ENCODE measurements at places on chromosomes 3 and 15.

DNA sequence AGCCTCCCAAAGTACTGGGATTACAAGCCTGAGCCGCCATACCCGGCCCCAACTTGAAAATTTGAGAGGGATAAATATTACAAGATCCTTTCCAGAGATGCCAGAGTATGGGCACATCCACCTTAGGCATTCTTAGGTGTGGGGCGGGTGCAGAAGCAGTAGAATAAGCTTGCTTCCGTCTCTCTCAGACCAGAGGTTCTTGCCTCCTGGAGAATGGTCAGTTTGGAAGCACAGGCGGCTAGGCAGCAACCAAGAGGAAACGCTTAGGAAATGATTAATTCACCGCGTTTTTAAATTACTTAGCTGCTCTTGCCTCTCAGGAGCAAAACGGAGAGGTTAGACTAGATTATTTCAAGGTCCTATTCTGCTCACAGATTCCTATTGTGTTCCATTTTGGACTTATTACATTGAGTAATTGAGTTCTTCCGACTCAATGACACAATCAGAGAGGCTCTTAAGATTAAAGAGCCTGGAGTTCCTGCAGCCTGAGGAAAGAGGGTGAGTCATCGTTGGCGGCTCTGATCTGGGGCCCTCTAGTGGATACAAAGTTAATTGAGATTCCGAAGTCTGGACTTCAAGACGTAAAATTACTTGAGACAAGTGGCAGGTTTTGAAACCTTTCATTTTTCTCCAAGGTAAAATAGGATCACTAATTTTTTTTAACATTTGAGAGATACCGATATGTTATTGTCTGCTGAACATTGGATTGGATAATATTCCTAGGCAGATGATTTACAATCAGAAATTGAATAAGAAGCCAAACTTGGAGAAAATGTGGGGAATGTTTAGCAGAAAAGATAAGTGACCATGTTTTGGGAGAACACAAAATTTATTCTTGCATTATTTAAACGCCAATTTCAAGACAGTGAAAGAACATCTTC is 5.8 kb upstream of the TOPAZ1 start:
- peak; percentile 65 for DNase-seq

DNA sequence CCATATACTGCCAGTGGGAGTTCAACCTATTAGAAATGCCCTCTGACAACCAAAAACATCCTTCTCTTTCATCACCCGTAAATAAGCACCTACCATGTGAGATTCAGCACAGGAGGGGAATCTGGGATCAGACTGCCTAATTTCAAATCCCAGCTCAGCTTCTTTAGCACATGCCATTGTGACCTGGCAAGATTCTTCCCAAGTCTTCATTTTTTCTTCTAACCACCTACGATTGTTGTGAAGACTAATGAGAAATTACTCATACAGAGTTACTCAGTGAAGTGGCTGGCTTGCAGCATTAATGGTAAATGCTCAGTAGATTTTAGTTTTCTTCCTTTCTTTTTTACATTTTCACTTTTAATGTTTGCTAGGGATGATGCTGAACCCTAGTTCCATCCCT is 176.7 kb downstream of the PDZRN3 start:
- no peak for DNase-seq

GRCh38 chr3:191220908-191221307 is 21.9 kb downstream of the OSTN start:
- no peak for DNase-seq

- DNase-seq, result no peak
These were observed 129.7 kb upstream of the TPM1 start for GRCh38 chr15:62912808-62913207.

GRCh38 chr3:118943597-118943996 is 91.0 kb downstream of the IGSF11 start:
- no peak for DNase-seq

GRCh38 chr15:77421370-77421700 is 647 bp downstream of the HMG20A start:
- no peak for DNase-seq

- no peak for DNase-seq
These were observed 84.4 kb downstream of the SEMA5B start for GRCh38 chr3:122942937-122943827.

GRCh38 chr15:50057905-50058639 is 61.0 kb downstream of the ATP8B4 start:
- no peak for DNase-seq

GRCh38 chr15:80774486-80774885 is 4.7 kb upstream of the CEMIP start:
- no peak for DNase-seq

DNA sequence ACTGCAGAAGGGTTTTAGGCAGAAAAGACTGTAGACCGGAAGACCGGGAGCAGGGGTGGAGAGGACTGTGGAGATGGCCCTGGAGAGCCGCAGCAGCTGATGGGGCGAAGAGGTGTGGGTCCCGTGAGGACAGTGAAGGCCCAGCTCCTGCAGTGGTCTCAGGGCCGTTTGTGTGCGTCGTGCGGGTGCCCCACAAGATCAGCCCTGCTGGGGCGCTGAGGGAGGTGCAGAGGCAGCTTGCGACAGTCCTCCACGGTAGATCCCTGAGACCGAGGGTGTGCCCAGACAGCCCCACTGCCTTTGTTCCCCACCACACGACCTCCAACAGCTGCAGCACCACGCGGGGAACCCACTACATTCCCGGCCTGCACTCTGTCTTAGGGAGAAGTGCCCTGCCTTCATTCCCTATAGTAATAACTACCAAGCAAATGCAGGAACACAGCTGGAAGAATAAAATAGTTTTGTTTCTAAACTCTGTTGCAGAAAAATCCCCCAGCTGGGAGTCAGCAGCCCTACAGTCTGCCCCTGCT is 19.0 kb upstream of the CRABP1 start:
- no peak for DNase-seq

DNA sequence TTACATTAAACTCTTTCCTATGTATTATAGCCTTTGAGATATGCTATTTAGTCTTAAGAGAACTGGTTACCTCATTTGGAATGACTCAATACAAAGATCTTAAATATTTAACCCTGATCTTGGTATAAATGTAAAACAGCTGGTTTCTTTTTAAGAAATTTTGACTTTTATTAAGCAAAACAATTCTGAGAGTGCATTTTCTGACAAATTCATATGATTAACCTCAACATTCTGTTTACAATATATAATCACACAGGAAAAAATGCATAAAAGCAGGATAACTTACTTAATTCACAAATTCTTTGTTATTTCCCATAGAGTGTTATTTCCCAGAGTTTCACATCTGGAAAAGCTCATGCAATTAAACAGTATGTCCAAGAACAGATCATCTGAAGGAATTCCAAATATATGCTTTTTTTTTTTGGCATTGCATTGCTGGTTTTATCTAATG is 400.4 kb upstream of the THBS1 start:
- no peak for DNase-seq

- no peak for DNase-seq
These were observed 66.4 kb downstream of the SEMA5B start for GRCh38 chr3:122961146-122961545.
